ENCODE measurements at places on chromosomes 11 and 22.

DNA sequence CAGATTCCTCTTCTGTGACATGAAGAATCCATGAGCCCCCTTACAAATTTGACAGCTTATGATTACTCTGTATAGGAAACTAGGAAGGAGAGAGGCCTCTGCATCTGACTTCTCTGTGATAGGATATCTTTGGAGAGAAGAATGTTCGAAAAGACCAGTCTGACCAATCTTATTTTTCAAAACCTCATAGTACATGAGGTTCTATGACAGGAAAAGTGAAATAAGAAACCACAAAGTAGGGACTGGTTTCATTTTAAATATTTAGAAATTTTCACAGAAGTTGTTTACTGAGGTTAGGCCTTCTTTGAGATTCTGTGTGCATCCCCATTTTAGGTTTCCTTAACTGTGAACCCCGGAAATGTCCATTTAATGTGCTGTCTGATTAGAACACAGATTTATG, 2.1 kb upstream of the OR4X1 start:
- no peak for DNase-seq

DNA sequence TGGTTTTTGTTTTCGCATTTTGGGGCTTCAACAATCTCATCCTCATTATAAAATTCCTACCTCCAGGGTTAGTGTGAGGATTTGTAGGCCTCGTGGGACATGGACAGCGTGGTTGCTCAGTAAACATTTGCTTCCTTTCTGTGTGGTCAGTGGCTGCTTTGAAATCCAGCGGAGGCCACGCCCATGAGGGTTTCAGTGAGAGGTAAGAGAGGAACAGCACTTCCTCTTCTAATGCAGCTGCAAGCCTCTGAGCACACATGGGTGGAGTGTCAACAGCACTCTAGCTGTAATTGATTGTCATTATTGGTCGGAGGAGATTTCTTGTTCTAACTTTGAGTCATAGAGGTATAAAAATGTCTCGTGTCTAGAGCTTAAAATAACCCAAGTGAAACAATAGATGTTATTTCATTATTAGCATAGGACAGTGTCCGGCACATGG, 6.0 kb upstream of the ARHGAP42 start:
- peak; percentile 52 for DNase-seq

DNA sequence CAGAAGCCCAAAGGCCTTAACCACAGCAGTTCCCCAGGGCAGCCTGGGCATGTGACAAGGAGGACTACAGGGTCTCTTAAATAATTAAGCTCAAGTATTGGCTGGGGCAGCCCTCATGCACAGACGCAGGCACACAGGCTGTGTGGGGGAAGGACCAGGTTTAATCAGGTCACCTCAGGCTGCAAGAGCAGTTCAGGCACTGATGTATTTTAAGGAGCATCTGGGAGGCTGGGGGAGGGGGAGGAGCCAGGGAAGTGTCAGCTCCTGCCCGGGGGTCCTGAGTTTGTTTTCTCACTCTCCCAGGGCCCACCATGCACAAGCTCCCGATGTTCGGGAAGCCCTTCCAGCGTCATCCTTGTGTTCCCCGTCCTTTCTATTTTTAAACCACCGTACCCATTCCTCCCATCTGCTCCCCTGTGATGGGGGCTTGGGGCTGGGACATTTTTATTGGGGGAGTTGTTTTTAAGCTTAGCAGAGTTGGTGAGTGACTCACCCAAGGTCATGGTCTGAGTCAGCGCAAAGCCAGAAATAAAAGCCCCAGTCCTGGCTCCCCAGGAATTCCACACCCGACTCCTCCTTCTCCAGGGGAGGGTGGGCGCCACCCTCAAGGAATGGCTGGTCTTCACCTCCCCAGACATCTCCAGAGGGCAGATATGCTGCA, 2.4 kb downstream of the CSDC2 start:
- DNase-seq, result no peak

GRCh38 chr11:16997624-16998023, 16.6 kb downstream of the PLEKHA7 start:
- DNase-seq, result no peak

- no peak for DNase-seq
Measured at GRCh38 chr11:17887779-17888178, 125.1 kb downstream of the SERGEF start.

- DNase-seq, result no peak
Measured at GRCh38 chr11:38759394-38759793, 2161.4 kb upstream of the RAG2 start.

DNA sequence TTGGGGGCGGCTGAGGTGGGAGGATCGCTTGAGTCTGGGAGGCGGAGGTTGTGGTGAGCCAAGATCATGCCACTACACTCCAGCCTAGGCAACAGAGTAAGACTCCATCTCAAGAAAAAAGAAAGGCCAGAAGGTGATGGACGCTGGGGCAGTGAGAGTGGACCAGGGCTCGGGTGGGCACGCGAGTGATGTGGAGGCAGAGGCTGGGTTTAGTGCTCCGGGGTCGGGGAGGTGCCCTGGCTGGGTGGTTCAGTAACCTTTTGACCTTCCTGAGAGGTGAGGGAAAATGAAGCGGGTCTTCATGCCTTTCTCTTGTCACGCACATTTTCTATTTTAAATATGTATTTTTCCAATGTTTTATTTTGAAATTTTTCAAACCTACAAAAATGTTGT, 45.1 kb downstream of the ST14 start:
- DNase-seq, result no peak

GRCh38 chr11:18384157-18384641, 10.2 kb upstream of the LDHA start:
- DNase-seq, result no peak

- DNase-seq, result no peak
Measured at GRCh38 chr11:102320679-102321078, 3.4 kb downstream of the BIRC3 start.

DNA sequence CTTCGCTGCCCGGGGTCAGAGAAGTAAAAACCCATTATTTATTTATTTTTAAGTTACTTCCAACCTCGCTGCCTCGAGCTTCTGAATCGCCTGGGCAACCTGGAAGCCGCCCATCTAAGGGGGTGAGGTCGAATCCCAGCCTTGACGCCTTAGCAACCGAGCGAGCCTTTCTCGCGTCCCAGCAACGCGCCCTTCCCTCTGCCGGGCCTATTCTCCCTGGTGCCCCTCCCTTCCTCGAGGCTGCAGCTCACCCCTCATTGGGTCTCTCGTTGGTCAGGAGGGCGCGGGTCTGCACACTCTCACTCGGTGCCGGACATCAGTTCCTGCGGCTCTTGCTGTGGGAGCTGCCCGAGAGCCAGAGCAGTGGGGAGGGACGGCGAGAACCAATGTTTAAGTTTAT, at the start of gene CCDC81:
TSS of gene CCDC81 (plus strand) at position 302 of the 400 bp plus-strand sequence. CDS start 277 bp downstream, outside the sequence.
- no peak for DNase-seq

DNA sequence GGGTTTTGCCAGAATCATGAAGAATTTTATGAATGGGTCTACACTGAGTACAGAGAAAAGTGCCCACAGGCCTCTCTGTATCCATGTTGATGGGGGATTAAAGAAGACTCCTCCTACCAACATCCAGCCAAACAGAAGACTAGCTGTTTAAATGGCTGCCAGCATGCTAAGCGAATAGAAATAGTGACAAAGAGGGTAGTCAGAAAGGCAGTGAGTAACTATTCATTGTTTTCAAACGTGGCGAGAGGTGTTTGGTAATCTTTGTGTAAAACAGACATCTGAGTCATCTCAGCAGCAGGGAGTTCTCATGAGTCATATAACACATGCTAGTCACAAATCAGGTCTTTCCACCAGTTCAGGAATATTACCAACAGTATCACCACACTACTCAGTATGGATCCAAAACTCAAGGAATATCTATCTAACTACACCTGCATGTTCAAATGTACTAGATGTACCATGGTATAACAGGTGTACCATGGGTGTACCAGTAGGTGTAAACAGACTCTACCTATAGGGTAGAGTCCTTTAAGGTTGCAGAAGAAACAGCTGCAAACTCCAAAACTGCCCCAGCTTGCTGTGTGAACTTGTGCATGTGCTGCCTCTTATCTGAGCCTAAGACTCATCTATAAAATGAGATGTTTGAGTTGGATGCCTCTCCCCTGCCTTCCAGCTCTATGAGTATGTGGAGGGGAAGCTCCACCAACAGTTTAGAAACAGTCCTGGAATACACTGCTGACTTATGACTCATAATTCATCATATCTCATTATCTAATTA, 82.0 kb downstream of the SLC1A2 start:
- no peak for DNase-seq

- DNase-seq, result no peak
Measured at GRCh38 chr11:65308281-65308891, 6.3 kb upstream of the CDC42EP2 start.

DNA sequence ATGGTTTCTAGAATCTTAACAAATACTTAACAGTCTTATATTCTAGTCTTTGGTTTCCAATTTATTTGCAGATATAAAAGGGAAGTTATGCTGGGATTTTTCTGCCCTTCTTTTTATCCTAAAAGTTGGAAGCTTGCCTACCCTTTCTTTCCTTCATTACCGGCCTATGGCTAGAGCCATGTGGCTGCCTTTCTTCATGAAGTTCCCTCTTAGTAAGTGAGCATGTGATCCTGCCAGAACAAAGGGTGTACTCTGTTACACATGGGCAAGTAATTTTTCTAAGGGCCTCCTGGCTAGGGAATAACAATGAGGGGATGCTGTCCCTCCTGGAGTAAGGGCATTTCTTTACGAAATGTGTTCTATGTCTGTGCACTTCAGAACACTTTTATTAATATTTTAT, 252.1 kb upstream of the PITPNB start:
- no peak for DNase-seq

GRCh38 chr11:120425527-120425926, 86.0 kb upstream of the GRIK4 start:
- no peak for DNase-seq

DNA sequence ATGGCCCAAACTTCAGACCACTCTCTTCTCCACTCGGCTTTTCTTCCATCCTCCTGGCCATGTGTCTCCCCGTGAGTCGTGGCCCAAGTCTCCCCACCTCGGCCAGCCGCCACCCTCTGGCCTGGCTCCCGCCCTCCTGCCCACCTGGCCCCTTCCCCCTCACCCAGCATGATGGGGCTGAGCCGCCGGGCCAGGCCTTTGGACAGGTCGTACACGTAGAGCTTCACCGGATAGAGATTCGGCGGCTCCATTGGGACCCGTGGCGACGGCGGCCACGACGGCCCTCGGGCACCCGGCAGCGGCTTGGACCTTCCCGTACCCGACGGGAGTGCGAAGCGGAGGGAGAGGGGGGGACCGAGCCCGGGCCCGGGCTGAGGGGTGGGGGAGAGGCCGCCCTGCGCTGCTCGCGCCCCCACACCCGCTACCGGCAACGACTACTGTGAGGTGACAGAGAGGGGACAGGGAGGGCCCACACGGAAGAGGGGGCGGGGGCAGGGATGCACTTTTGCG, at the start of gene DESI1:
TSS of gene DESI1 (minus strand) at position 455 of the 510 bp plus-strand sequence. CDS start at position 251, 204 bp downstream.
- DNase-seq, result no peak

DNA sequence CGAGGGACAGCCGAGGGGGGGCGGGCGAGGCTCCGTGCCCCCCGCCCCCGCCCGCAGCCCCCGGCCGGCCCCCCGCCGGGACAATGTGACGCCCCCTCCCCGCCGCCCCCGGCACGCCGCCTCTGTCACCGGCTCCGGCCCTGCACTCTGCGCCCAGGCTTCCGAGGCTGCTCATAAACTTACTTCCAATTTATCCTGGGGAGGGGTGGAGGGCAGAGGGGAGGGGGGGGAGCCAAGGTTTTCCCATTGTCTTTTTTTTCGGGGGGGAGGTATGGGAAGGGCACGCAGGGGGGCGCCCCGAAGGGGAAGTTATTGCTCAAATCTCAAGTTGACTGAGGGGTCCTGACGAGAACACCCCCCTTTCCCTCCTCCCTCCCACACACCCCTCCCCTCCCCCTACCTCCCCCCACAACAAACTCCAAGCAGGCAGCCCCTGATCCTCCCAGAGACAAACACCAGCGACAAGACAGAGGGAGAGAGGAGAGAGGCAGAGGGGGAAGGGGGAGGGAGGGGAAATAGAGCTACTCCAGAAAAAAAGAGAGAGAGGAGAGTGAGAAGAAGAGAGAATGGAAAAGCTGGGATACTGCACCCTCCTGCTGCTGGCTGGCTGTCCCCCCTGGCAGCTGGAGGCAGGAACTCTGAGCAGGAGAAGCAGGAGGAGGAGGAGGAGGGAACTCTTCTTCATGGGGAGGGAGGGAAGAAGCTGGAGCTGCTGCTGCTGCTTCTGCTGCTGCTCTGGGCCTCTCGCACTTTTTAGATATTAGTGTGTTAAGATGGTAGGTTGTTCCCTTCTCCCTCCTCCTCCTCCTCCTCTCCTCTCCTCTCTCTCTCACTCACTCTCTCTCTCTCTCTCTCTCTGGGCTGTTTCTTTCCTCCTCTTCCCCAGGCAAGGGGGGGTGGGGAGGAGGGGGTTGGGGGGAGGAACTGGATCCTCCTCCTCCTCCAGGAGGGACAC, 631 bp downstream of the PHF21A start:
- no peak for DNase-seq

DNA sequence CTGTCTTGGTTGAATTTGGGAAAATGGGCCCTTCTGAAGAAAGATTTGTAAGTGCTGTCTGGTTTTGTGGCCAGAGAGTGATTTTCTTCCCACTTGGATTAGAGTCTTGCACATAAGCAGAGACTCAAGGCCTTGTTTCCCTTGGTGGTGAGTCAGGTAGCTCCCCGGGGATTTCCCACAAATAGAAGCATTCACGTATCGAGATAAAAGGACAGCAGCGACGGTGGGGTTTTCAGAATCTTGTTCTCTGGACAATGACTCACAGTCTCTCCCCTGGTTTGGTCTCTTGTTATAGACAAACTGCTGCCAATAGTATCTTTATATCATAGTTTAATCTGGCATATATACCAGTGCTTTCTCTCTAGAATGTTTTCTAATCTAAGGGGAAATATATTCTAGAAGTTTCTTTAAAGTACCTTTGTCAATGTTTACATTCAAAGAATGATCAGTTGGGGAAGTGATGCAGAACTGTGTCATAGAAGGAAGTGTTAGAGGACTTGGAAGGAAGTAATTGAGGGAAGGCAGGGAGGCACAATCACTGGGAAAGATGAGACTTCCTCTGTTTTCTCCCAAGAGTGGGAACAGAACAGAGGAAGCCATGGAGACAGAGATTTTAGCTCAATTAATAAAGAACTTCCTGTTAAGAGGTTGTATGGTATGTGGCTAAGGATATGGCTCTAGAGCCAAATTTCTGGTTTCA, 18.1 kb downstream of the POLA2 start:
- peak; percentile 61 for DNase-seq
